ENCODE measurements at places on chromosomes 2 and 18.
A peak's percentile ranks its signal among the peaks of the same experiment; 100 is the strongest.

GRCh38 chr2:23410596-23410995, 25.6 kb downstream of the KLHL29 start:
- no peak for DNase-seq

DNA sequence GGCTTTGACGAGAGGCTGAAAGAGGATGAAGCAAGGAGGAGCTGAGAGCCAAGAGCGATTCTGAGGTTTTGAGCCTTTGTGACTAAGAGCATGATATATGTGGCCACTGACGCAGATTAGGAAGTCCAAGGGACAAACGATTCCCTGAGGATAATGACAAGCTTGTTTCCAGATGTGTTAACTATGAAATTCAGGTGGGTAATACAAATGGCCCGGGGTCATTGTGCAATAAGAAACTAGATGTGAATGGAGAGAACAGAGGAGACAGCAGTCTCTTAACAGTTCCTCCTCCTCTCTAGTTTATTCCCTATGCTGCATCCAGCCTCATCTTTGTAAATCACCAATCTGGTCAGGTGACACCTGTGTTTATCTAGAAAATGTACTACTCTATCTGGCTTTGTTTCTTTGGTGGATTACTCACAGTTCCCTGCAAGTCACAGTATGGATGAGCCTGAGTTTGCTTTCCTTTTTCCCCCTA, 84.2 kb downstream of the SOCS6 start:
- no peak for DNase-seq

GRCh38 chr2:238397356-238397755, 29.4 kb upstream of the ASB1 start:
- DNase-seq: no peak

GRCh38 chr2:160630801-160631590, 137.4 kb upstream of the RBMS1 start:
- DNase-seq: peak; percentile 21

DNA sequence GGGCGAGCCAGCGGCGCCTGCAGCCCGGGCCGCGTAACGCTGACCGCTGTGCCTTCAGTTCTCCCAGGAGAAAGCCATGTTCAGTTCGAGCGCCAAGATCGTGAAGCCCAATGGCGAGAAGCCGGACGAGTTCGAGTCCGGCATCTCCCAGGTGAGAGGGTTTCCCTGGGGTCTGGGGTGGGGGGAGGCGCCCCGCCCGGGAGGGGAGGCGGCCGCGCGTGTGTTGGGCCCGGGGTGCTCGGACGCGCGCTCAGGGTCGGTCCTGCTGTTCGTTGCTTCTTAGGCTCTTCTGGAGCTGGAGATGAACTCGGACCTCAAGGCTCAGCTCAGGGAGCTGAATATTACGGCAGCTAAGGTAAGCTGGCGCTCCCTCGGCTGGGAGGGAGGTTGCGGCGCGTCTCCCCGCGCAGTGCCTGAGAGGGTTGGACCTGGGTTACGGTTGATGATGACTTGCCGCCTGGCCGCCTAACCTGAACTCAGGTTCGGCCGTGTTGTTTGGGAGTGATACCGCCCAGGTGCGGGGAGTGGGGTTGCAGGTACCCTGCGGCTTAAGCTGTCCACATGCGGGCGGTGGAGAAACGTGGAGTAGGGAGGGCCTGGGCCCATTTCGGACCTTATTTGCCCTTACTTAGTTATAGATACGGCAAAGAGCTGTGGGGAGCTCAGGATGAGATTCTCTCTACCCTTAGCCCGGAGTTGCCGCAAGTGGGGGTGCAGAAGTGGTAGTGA, 638 bp downstream of the RPS7 start:
- DNase-seq: peak; percentile 22

DNA sequence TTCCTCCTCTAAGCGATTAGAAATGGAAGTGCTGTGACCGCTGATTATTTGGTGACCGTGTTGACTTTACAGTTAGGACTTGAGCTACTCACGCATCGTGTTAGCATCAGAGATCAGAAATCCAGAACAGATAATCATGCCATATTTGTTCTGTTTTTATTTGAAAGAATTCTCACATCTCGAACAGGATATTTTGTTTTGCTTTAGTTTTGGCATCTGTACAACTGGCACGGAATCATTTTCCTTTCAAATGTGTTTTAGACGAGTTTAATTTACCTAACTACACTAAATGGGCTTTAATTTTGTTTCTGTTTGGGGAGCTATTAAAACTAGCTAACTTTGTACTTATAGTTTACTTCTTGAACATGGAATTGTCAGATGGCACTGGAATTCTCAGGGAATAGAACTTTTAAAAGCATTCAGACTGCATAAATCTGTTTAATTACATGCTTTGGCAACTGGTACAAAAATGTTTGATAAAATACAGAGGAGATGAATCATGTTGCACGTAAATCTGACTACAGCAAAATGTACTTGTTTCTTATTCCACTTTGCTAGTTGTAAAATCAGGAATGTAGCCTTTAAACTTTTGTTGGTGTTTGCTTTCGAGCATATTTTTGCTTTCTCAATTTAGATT, 1.4 kb downstream of the ITPRID2 start:
- DNase-seq: no peak

DNA sequence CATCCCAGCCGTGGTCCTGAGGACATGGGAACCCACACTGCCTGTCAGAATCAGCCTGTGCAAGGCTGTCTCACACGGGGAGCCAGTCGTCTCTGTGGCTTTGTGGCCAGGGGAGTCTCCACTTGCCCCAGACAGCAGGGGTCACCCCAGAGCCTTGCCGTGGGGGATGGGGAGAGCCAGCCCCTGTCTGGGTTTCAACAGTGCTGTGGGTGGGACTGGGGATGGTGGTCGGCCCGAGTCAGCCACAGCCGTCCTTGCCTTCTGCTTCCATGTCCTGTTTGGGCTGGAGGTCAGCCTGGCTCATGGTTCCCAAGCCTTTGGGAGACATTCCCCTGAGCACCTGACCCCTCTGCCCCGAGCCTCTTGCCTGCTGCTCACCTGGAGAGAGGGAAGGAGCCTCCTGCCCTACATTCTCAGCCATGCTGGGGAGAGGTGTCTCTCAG, 19.6 kb downstream of the GPR35 start:
- DNase-seq: no peak

DNA sequence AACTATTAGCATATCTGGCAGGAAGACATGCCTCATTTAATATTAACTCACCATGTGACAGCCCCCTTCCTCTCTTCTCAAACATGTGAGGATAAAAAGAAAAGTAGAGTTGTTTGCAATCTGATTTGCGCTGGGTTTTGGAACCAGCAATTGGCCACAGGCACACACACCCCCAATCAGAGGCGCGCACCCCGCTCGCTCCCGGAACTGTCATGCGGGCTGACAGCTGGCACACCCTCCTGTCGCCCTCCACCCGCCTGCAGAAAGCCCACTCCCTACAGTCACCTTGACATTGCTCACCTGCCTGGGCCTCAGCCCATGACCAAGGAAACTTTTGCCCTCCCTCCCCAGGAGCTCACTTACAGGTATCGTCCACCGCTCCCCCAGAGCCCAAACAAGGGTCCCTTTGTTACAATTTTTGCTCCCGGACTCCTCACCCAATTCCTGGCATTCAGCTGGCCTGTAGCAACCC, 1.1 kb downstream of the COBLL1 start:
- DNase-seq: peak; percentile 45
